ENCODE measurements at places on chromosomes 5 and 9.

- DNase-seq: no peak
These were observed 26.5 kb downstream of the ELAVL2 start for GRCh38 chr9:23799521-23799920.

DNA sequence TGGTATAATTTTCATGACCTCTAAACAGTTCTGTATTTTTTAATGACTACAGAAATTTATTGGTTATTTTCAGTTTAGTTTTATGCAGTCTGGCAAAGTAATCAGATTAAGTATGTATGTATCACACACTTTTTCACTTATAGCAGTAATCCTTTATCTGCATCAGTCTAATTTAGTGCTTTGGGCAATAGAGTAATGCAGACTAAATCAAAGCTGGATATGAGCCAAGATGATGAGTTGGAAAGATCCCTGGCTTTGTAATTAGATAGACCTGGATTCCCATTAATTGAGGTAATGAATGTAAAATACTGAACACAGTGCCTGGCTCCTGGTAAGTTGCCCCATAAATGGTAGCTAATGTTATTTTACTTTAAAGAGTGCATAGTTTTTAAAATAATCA, 215.4 kb upstream of the TLX3 start:
- DNase-seq: no peak

DNA sequence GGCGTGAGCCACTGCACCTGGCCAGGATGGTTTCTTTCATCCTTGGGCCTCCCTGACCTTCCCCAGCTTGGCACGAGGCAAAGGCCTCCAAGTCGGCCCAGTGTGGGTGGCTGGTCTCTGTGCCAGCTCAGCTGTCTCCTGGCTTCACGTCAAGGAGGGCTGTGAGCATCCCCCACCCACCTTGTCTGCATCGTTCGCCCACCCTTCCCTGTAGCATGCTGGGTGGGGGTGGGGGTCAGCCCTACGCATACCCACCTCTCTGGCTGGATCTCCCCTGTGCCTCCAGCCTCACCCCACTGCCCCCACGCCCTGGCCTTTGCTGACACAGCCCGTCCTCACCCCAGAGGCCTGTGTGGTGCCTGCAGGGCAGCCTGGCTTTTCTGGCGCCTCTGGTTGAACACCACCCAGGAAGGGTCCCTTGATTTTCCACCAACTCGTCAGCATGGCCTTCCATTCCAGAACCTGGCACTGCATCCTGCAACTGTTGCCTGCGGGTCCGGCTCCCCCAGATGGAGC, 8.8 kb upstream of the WDR5 start:
- DNase-seq: no peak

DNA sequence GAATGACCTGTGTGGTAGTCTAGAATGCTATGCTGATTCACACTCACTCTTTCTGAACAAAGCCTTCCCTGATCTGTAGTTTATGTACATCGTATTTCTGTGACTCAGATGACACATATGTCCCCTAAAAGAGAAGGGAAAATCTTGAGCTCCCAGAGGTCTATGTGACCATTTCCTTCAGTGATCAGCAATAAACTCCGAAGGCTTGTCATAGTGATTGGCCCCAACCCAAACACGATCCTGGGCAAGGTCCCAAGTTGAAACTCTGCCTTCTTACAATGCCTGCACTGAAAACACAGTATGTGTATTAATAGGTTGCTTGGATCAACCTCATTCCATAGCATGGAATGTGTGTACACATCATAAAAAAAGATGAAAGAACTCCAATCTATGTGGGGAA, 685.8 kb downstream of the MAT2B start:
- DNase-seq: no peak

DNA sequence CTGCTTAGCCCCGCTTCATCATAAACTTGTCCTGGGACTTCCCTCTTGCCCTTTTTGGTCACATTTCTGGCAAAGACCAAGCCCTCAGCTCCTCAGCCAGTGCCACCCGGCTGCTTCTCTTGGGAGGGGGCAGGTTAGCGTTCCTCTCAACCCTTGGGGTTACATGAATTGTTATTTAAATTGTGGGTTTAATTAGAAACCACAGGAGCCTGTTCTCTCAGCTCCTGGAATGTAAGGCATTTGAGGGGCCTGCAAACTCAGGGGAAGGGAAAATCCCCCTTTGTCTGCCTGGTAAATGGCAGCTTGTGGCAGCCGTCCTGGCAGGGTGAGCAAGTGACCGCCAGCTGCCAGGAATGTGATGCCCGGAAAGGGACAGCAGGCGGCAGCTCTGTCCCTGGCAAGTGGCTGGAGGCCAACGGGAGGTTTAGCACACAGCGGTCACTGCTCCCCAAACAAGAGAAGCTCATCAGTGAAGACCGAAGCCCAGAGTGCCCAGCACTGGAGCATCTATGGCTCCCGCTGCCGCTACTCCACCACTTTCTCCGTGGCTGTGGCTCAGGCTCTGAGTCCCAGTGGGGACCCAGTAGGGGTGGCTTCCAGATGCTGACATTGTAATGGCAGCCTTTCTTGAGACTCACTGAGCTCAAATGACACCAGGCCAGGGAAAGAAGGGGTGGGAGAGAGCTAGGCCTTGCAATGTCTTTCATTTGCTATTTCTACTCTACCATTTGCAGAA, 51.7 kb downstream of the SHB start:
- DNase-seq: no peak

DNA sequence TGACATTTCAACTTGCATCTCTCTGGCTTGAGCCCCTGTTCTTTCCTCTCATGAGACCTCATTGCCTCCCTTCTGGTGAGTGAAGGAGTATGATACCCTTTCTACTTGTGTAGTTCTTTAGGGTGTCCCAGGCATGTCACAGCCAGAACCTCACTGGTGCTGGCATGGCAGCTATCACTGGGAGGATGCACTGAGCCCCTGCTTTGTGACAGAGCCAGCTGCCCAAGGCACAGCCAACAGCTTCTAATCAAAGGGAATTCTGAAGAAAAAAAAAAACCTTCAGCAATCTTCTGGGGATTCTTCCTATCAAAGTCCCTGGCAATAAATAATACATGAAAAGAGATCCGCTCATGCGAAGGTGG, 652.6 kb upstream of the KLF4 start:
- no peak for DNase-seq

GRCh38 chr5:415928-416635, 26.9 kb upstream of the EXOC3 start:
- no peak for DNase-seq
